NT2/D1 (cell line): ENCODE measurements at places on chromosomes 13 and 19.

- no peak for DNase-seq
These were observed 8.2 kb downstream of the CAPN12 start for GRCh38 chr19:38736036-38736412.

DNA sequence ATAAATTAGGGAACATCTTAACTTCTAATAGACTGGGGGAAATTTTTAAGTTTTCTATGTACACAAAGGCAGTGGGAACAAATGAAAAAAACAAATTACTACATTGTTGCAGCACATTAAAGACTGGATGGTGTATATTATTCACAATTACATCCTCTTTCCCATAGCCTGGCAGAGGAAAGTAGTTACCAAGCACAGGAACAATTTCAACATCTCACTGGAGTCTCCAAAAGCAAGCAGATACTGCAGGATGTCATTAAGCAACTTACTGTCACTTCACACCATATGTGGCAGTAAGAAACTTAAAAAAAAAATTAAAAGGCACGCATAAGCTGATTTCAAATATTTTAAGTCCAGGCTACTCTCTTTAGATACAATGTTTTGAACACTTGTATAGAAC is 6.4 kb upstream of the EFNB2 start:
- DNase-seq: no peak

- DNase-seq: no peak
These were observed 37.6 kb downstream of the KCTD12 start for GRCh38 chr13:76848596-76848995.

GRCh38 chr19:11657307-11657706 is 60.0 kb downstream of the ZNF627 start:
- DNase-seq: no peak

DNA sequence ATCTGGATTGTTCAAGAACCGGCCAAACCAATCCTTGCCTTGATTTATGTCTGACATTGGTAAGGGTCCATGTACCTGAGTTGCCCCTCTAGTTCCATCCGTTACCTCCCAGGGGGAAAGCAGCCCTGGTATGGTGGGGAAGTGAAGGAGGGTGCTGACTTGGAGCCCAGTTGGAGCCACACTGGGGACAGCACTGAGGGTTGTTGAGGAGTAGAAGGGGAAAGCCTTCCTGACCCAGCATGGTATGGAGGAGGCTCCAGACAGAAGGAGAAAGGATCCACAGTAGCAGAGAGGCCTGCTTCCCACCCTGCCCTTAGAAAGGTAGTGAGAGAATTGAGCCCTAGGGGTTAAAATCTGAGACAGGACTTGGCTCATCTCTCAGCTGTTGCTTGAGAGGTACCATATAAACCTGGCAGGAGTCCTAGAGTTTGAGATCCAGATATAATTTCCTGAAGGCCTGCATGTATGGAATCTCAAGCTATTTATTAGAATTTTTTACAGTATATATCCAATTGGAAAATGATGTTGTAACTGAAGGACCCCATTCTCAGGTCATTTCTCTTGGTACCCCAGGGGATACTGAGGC is 16.7 kb upstream of the FCGBP start:
- DNase-seq: no peak

DNA sequence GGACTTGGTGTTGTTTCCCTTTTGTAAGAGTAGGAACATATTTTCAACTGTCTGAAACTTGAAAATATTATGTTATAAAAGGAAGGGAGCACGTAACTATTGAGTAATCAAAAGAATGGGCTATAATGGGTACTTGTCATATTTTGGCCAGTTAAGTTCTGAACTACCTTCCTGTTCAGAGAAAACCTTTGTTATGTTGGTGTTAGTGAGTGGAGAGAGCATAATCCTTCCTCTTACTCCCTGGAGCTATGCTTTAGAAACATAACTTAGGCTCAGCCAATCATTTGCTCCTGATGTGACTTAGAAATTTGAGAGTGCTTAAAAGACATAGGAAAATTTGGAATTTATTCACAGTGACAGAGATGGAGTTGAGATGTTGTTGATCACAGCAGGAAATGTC is 482.5 kb upstream of the SPRY2 start:
- no peak for DNase-seq

DNA sequence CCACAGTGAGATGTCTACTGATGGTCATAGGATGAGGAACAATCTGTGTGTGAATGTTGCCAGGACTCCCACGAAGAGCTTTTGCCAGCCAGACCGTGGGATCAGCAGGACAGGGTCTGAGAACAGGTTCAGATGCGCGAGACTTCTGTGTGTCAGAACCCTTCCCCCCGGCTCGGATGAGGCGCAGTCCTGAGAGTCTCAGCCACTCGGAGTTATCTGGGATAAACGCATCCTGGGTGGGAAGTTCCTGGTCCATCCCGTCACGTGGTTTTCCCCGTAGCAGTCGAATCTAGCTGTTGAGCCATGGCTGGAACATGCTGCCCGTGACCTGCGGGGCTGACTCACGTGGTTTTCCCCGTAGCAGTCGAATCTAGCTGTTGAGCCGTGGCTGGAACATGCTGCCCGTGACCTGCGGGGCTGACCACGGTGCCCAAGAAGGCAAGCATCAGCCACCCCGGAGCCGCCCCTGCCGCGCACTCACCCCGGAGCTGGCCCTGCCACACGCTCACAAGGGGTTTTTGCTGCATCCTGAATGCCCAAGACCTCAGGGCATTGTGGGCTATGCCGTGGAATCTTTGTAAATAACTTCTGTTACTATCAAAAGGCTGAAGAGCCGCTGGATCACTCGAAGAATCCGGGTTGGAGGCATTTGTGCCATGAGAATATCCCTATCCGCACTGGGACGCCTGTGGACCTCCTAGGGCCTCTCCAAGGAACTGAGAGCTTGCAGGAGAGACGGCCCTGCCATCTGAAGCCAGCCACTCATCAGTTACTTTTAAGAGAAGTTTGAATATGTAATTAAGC is 130.8 kb upstream of the MCF2L start:
- no peak for DNase-seq

- no peak for DNase-seq
These were observed 1.3 kb downstream of the LRG1 start for GRCh38 chr19:4538601-4538954.

DNA sequence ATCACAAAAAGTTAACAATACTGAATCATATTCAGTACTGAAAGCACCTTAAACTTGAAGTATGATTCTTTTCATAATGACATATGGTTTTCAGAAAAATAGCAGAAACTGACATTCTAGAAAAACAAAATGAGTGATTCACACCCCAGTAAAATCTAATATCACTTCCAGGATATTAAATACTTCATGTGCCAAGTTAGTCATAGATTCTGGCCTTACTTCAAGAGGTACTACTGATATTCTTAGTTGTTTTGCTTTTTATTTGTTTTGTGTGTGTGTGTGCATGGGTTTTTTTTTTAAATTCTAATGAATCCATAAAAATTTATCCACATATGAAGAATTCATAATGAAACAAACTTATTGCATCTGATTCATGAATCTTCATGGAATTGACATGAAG is 207.9 kb upstream of the UFM1 start:
- DNase-seq: no peak

DNA sequence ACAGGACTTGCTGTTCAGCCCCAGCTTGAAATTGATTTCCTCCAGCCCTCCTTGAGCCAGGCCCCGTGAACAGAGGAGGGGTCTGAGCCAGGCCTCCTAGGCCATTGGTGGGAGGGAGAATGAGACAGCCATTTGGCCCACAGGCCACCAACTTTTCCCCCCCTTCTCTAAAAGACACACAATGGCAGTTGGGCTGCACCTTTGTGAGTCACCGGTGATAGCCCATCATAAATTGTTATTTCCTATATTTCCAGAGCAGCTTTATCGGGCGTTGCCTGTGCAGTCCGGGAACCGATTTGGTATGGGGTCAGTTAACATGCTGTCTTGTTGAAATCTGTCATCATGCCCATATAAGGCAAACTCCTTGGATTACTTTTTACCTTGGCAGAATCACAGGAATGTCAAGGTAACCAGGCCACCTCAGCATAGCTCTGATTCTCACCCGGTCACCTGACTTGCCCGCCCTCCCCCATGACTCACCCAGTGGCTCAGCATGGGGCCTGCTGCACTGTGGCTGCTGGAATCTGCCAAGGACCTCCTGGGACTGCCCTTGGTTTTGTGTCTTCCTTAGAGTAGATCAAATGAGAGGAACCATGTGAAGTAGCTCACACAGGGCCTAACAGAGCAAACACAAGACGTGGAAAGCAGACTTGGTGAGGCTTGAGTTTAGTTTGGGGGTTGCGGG is 36.1 kb downstream of the ACTN4 start:
- no peak for DNase-seq

- DNase-seq: no peak
These were observed at the start of gene RYR1 for GRCh38 chr19:38433268-38433733. Gene RYR1, plus strand, starts transcription at chr19:38433691. Its CDS starts 139 bp downstream, at chr19:38433830.

DNA sequence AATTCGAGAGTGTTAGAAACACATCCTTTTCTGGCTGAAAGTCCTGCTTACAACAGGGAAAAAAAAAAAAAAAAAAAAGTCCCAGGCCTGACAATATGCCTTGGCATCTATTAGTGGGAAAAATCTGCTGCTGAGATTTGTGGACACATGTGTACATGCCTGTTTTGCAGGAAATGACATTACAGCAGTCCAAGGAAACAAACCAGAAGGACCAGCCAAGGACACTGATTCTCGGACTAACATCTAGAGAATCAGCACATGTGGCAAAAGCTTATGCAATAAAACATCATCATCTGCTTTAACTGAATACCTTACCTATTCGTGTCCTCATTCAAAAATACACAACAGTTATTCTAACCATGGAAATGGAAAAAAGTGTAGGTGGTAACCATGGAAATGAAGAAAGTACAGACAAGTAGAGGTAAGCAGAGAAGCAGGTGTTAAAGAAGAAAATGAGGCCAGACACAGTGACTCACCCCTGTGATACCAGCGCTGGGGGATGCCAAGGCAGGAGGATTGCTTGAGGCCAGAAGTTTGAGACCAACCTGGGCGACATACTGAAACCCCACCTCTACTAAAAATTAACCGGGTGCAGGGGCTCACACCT is 9.4 kb upstream of the DPY19L3 start:
- DNase-seq: no peak

DNA sequence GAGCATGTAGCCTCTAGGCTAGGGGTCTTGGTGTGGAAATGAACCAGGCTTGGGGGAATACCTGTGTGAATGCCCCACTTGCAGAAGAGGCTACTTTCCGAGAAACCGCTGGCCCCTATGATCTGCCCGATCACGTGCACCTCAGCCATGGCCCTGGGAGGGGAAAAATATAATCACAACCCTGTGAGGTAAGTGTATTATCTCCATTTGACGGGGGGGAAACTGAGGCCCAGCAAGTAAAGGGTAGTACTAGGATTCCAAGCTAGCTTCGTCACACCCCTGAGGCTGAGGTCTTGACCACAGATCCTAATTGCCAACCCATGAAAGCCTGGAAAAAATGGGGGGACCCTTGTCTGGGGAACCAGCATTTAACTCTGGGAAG is 587 bp downstream of the B9D2 start:
- no peak for DNase-seq

DNA sequence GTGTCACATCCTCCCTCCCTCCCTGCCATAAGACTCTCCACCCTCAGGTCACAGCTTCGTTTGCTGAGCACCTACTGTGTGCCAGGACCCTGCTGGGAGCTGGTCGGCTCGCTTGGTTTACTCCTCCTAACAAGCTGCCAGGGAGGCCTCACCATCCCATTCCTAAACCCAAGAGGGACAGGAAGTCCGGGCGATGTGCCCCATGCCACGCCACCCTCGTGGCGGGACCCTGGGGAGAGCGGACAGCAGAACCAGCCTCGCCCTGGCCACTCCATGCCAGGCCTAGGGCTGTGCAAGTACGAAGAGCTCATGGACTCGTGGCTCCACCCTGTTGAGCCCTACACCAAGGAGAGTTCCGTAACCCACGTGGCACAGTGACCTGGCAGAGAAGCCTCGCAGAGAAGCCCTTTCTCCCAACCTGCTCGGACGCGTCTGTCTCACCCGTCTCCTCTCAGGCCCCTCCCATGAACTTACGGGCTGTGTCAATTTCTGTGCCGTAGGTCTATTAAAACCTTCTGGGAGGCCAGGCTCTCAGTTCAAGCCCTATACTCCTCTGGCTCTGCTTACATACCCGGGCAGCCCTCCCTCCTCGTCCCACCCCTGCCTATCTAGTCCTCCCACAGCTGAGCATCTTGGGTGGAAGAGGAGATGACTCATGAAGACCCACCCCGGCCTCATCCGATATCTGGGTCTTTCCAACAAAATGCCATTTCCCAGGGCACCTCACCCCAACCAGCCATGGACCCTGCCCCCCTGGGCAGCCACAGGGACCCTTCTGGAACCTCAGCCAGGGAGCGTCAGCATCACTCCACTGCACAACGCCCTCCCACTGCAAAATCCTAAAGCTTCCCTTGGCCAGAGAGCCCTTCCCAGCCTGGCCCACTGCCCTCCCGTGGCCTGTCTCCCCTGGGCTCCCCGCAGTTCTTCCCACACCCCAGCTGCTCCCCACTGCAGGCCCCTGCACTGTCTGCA is 2.6 kb downstream of the UBXN6 start:
- DNase-seq: no peak

GRCh38 chr19:9857920-9858746 is 23.0 kb downstream of the PIN1 start:
- no peak for DNase-seq

DNA sequence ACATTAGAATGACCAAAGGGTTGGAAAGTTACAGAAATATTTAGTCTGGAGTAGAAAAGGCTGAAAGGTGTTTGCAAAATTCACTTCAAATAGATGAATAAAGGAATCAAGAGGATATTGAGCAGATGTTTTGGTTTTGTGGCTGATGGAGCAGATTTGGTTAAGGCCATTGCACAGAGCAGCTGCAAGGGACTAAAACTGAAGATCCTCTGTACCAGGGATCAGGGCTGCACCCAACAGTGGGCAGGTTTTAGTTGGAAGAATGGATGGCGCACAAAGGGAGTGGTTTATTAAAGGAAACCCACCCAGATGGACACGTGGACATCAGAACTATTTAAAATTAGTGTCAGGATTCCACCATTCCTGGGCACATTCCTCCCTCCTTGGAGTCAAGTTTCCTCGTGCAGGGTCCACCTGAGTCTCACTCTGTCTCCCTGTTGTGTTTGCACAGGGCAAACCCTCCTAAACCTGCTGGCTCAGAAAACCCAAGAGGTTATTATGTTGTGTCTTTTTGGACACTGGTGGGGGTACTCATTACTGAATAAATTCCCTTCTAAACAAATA is 9.2 kb upstream of the UBAC2 start:
- no peak for DNase-seq

GRCh38 chr19:50563597-50563996 is 4.6 kb downstream of the LRRC4B start:
- DNase-seq: no peak

GRCh38 chr19:18428787-18429674 is 8.9 kb downstream of the ISYNA1 start:
- DNase-seq: peak; percentile 88

GRCh38 chr13:41032691-41033376 is 13.7 kb upstream of the ELF1 start:
- no peak for DNase-seq

- DNase-seq: no peak
These were observed 44.3 kb upstream of the SLC15A1 start for GRCh38 chr13:98796798-98797197.

GRCh38 chr13:37326334-37326733 is 220.9 kb upstream of the CSNK1A1L start:
- no peak for DNase-seq

GRCh38 chr19:30386551-30387143 is 14.5 kb downstream of the ZNF536 start:
- DNase-seq: no peak

GRCh38 chr19:57558525-57558924 is 1.1 kb downstream of the ZNF550 start:
- DNase-seq: no peak

- DNase-seq: no peak
These were observed 14.6 kb upstream of the KCNN1 start for GRCh38 chr19:17951990-17952976.

GRCh38 chr19:31553112-31553845 is 204.0 kb upstream of the TSHZ3 start:
- no peak for DNase-seq

- peak; percentile 39 for DNase-seq
These were observed 7.9 kb upstream of the LINGO3 start for GRCh38 chr19:2315818-2316353.
